ENCODE measurements at places on chromosomes 1 and 21.

DNA sequence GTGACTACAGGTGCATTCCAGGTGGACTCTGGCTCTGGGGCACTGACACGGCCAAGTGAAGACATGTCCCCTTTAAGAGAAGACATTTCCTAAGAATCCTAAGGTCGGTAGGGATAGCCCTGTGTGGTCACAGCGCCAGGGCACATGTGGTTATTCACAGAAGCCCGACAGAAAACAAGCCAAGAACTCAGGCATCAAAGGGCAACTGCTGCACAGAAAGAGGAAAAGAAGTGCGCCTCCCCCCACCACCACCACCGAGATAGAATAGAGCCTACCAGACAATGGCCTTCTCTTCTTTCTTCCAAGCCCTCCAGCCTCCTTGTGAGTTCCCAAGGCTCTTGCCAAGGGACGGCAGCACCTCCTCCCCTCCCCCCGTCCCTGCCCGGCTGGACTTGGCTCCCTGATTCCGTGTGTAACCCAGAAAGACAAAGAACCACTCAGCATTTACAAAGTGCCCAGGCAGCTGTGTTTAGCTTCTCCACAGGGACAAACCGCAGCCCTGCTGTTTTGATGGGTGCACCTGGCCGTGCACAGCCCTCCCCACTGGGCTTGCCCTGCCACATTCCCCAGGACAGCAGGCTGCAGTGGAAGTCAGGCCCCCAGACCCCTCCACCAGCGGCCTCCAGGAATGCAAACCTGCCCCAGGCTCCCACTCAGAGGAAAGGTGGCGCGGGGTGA lies 30.2 kb downstream of the TMPRSS2 start:
- DNase-seq, result no peak

DNA sequence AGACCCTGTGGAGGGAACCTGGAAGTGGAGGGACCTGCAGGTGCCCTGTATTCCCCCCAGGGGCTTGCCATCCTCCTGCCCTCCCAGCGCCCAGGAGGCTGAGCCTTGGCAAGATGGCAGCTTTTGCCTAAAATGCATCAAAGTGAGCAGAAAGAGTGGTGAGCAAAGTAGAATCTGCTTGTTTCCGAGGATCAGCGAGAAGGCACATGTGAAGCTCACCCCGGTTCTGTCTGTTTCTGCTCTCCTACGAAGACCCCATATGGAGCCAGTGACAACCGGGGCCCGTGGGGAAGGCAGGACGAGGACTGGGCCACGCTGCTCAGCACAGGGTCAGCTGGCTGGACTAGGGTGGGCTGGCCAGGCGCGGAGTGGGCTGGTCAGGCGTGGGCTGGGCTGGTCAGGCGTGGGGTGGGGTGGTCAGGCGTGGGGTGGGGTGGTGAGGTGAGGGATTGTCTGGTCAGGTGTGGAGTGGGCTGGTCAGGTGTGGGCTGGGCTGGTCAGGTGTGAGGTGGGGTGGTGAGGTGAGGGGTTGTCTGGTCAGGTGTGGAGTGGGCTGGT lies 5.2 kb upstream of the FNDC10 start:
- no peak for DNase-seq

DNA sequence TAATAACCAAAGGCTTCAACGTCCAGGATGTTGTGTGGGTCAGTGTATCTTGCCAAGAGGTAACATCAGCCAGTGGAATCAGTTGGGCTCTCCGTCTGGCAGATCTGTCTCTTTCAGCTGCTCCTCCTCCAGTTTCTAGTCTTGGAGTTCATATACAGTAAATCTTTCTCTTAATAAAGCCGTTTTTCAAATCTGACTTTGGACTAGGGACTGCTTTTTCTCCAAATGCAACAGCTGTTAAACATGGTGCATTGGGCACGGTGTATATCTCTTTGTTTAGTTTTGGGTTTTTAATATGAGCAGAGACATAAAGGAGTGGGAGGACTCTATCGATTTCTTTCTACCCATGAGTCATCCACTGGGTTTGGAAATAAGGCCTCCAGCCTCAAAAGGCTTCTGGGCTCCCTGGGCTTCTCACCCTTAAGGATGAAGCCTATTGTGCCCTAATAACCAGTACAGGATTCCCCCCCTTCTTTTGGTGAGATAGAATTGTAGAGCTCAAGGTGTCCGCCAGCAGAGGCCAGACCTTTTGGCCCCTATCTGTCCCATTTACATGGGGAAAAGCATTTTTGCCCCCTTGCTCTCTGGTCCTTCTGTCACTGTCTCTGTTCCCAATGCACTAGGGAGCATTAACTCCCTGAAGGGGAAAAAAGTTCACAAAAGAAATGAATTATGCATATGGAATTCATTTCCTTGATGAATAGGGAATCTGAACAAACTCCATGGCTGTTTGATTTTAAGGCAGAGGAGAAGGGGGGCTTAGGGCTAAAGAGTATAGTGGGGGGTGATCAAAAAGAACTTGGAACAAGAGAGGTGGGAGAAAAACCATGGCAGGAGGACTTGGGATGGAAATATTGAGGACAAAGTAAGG lies 86.0 kb downstream of the PBX1 start:
- peak; percentile 69 for DNase-seq

DNA sequence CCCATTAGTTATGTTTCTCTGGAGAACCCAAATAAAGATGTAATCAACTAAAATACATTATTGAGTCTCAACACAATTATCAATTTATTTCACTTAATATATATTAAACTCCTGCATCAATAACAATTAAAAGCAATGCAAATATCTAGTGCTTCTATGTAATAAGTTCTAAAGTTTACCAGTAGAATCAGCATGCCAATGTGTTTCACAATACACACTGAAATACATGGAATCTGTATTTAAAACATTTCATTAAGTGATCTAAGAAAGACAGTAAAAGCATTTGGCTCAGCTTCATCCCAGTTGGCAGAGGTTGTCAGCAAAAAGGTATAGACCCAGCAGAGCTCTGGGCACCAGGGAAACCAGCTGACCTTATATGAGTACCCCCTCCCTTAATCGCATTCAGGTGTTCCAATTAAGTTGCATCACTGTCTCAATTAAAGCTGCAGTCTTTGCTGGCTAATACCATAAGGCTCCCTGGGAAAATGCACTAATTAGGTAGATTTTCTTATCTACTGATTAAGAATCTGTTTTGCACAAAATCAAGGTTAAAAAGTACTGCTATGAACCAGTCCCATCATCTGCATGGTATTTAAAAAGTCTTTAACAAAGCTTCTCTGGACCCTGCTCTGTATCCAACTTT lies 63.1 kb downstream of the NIBAN1 start:
- peak; percentile 47 for DNase-seq

- DNase-seq, result no peak
Observed at GRCh38 chr21:44723177-44724131, 12.1 kb upstream of the TSPEAR start.

- DNase-seq, result no peak
Observed at GRCh38 chr1:204602111-204602579, 83.4 kb downstream of the LRRN2 start.

GRCh38 chr1:248914796-248915381 lies 8.9 kb downstream of the PGBD2 start:
- no peak for DNase-seq

DNA sequence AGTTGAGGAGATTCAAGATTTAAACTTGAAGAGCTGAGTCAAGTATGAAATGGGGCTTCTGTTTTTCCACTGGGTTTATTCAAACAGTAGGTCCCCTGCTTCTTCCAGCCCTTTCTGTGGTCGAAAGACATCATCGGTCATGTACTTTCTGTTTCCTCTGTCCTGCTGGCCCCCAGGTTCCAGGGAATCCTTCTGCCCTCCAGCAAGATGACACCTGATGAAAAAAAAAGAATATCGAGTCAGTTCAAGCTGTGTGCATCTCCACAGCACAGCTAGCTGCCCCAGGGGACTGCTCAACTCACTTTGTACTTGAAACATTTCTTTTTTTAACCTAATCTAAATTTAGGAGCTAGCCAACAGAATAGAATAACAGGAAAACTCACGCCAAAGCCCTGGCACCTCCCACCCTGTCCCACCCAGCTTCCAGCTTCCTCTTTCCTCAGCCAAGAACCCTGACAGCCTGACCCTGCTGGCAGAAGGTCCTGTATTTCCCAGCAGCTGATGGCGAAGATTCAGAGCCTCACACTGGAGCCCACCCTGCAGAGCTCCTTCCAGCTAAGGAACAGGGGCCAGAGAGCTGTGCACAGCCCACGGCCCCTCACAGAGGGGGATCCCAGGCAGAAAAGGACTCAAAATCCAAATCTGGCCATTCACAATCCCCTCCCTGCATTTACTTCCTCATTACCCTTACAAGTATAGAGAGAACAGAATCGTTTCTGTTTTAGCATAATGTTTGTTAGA lies 176.5 kb downstream of the PSMG1 start:
- DNase-seq, result no peak

- DNase-seq, result no peak
Observed at GRCh38 chr1:161890574-161890973, 124.5 kb downstream of the ATF6 start.

DNA sequence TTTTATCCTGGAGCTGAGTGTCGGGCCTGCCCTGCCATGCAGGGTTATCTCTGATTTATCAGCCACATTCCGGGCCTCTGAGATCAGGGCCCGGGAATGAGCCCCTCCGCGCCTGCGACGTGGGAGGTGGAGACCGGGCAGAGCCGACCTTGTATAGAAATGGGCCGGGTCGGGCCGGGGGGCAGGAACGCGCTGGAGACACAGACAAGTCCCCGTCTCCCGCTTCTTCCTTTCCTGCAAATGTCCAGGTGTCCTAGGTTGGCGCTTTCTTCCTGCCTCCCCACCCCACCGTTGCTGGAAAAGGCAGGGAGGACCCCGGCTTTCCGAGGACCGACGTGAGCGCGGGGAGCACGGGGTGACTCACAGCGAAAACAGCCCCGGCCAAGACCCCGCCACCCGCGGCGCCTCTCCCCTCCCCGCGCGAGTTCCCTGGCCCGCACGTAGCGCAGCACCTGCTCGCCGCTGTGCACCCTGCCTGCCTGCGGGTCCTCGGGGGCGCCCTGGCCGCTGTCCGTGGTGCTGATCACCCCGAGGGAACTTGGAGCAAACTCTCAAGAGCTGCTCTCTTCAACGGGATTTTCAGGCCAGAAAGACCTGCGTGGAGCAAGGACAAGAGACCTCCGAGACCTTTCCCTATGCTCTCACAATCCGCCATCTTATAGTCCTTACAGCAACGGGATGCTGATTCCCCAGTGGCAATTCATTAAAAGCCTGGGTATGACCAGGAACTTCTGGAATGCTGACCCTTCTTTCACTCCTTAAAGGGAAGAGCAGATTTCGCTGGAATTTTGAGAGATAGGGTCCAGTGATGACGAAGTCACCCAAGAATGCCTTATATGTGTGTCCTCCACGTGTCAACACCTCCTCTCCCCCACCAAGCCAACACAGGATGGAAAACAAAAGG lies 475 bp upstream of the NPPB start:
- DNase-seq, result peak; percentile 52

- no peak for DNase-seq
Observed at GRCh38 chr1:158204458-158204827, 23.7 kb downstream of the CD1D start.

- no peak for DNase-seq
Observed at GRCh38 chr21:31317688-31318087, 26.4 kb downstream of the TIAM1 start.

GRCh38 chr21:15604413-15604812 lies 125.4 kb upstream of the USP25 start:
- peak; percentile 85 for DNase-seq

All from iris pigment epithelial cell (primary cell).